Stimulated activated CD4-positive, alpha-beta T cell treated with anti-CD3 and anti-CD28 coated beads, Interleukin-4, amount 100 ng/mL, for 48 hours (primary cell): ENCODE measurements at places on chromosomes 2 and 18.

DNA sequence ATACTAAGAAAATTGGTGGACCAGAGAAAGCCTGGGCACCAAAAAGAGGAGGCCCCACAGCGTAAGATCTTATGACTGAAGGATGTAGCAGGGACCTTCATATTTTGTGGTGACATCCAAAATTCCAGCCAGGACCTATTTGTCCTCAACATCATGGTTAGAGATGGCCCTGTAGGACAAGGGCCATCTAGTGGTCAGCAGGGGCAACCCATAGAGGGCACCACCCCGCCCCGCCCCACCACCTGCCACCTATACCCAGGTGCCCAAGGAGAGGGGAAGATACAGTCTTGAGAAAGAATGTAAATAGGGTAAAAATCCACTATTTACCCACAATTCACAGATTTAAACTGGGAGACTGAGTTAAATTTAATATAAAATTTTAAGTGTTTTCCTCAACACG lies 59.6 kb upstream of the TMEM163 start:
- DNase-seq = no peak

DNA sequence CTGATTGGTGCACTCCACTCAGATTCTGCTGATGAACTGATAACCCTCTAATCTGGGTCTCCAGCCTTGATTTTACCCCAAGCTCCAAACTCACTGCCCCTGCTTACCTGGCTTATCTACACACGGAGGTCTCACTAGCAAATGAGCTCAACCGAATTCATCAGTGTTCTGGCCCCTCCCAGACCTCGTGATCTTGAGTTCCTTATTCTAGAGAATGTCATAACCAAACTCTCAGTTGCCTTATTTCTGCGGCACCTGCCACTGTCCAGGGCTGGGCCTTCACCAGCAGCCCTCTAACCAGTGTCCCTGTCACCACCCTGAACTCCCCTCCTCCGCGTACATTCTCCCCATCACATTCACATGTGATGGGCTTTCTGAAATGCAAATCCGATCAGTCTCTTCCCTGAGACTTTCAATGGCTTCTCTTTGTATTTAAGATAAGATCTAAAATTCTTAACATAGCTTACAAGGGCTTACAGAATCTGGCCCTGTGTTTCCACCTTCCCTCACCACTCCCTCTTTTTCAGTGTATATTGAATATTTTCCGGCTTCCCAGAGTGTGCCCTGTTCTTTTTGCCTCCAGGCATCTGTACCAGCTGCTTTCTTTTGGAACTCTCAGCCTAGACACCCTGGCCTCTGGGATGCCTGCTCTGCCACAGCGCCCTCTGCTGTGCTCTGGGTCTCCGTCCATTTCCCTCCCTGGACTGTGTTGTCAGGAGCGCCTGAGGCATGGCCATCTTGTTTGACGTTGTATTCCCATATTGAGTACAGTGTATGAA lies 31.1 kb downstream of the NAB1 start:
- peak; percentile 32 for DNase-seq

- DNase-seq = no peak
Observed at GRCh38 chr2:120313695-120314615, 32.0 kb upstream of the INHBB start.

DNA sequence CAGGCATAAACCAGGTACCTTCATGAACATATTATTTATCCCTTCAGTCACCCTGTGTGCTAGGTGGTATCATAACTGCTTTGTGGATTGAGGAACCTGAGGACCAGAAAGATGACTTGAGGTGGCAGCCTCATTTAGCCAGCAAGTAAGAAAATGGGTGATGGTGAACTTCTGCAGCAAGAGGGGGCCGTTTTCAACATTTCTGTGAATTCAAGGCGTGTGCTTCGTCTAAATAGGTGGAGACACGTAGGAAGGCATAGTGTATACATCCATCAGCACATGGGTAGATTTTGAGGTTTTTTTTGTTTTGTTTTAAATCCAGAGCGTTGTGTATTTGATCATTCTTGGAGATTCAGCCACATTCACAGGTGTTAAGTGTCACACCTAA lies 118.7 kb downstream of the SPTBN1 start:
- DNase-seq = no peak

- DNase-seq = no peak
Observed at GRCh38 chr2:210795506-210795905, 239.1 kb downstream of the CPS1 start.

DNA sequence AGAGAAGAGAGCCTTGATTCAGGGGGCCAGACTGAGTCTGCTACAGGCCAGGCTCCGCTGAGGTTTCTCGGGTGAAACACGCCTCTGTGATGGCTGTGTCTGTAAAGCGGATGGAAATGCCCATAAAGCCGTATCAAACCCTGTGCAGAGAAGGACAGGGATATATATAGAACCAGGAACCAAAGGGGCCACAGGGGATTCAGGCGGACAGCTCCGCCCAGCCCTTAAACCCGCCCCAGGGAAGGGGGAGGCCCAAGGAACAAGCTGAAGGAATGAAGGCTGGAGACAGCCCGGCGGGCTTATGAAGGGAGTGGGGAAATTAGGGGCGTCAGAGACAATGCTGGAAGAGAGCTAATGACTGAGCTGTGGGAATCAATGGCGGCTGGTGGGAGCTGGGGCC lies 42.1 kb downstream of the NHEJ1 start:
- DNase-seq = no peak

- DNase-seq = no peak
Observed at GRCh38 chr2:11788461-11789124, 42.2 kb downstream of the LPIN1 start.

DNA sequence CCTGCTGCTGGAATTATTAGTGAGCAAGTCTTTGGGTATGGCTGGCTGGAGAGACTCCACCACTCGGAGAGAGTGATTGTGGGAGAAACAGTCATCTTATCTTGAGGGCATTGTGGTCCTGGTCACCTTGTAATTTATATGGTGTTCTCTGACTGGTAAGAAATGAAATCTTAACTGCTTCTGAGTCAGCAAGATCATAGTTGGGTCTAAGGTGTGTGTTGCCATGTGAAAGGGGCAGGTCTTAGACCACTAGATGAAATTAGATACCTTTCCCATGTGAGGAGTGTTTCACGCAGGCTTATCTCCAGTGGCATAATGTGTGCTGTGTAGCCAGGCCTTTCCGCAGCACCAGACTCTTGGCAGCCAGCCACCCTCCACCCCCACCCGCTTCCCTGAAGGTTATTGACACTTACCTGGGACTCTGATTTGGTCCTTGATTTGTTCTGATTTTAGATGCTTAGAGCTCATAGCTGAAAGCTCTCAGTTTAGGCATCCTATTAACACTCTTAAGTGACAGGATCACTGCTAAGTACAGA lies 7.7 kb downstream of the MAPRE3 start:
- no peak for DNase-seq

DNA sequence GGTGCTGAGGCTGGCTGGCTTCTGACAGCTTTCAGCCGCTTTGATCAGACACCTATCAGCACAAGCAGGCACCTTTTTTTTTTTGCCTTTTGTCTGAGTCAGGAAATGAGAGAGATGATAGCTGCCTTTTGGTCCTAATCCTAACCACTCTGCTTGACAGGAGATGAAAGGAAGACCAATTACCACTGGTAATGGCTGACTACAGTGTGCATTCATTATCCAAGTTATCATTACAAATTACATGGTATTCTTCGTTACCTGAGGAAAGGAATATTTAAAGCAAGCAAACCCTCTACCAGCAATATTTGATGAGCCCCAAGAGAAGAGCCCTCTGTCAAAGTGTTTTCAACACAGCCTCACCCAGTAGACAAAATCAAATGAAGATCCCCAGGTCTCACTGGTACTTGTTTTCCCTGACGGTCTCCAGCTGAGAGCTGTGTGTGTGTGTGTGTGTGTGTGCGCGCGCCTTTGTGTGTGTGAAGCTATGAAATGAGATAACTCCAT lies 925.7 kb downstream of the DCDC2C start:
- no peak for DNase-seq

- no peak for DNase-seq
Observed at GRCh38 chr2:150889141-150889540, 372.5 kb downstream of the RBM43 start.

GRCh38 chr18:28820353-28820752 lies 643.4 kb upstream of the CDH2 start:
- no peak for DNase-seq

DNA sequence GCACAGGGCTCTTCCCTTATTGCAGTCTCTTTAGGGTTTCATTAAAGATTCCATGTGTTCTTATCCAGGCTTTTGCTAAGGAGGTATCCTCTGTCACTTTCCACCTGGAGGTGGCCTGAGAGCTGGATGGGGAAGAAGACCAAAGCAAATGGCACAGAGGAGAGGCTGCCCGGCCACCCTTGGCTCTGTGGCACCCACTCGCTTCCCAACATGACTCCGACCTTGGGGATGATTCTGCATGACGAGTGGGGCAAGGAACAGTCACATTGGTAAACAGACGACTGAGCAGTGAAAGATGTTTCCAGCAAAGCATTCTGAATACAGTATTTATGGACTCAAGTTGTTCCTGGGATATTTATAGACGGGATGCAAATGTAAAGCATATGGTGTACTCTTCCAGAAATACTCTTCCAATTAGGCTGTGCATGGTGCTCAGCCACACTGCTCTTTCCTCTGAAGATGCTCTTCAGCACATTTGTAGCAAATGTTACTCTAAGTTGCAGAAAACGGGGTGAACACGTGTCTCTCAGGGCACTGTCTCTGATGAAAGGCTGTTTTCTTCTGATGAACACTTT lies 377.1 kb upstream of the HS6ST1 start:
- no peak for DNase-seq

DNA sequence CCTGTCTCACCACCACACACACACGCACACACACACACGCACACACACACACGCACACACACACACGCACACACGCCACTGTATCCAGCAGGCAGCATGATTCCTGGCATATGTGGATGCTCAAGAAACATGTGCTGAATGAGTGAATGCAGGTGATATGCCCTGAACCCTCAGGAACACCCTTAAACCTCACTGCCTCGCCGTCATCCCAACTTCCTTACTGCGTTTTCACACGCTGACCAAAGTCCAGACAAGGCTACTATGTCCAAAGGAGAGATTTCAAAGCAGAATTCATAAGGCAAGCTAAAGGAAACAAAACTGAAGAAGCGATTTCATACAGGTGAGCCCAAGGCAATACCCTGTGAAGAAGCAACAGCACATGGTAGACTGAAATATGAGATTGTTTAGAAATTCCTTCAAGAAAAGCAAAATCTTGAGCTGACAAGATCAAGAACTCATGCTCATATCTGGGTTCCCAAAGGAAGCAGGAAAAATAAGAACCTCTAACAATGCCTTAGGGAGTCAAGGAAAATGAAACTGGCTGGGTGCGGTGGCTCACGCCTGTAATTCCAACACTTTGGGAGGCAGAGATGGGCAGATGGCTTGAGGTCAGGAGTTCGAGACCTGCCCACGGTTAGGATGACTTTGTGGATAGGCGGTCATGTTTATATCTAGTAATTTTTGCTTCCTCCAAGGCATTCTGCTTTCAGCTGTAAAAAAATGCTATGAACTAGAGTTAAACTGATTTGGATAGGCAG lies 69.1 kb downstream of the TNFRSF11A start:
- DNase-seq = no peak

GRCh38 chr18:44944461-44944860 lies 263.8 kb downstream of the SETBP1 start:
- DNase-seq = no peak

GRCh38 chr18:38076346-38077070 lies 510.9 kb upstream of the CELF4 start:
- DNase-seq = no peak

- DNase-seq = no peak
Observed at GRCh38 chr2:72548081-72548764, 277.6 kb downstream of the EXOC6B start.

DNA sequence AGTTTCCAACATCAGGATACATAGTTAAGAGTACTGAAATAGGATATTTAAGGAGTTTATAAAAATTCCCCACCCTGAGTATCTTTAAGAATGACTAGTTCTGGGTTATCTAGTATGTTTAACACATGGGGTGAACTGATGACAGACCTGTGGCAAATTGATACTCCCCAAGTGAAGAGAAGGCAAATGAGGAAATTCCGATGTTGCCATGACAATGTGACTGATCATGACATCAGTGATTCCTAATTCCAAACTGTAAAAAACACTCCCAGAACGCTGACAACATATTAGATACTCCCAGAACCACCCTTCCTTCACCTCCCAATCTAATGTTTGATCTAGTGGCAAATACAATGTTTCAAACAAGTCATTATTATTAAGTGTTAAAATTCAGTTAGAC lies 77.6 kb downstream of the RBMS1 start:
- DNase-seq = no peak

DNA sequence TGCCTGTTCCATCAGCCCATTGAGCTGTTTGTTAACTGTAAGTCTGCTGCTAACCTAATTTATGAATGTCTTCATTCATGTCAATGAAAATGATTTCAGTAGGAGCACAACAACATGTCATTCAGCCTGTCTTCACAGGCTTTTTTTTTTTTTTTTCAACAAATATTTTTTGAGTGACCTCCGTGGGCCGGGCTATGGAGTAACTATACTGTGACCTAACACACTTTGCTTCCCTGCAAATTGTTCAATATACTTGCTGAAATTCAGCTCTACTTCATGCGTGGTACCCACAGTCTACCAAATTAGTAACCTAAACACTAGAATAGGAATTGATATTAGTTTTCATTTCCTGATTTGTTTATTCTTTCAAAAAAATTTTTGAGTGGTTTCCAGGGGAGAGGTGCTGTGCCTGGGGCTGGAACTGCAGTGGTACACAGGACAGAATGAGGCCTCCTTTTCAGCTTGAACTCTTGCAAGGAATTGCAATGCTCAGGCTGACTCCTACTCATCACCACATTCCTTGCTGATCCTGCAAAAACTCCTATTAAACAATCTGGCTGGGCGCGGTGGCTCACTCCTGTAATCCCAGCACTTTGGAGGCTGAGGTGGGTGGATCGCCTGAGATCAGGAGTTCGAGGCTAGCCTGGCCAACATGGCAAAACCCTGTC lies 87.1 kb downstream of the CDH20 start:
- DNase-seq = no peak

- DNase-seq = no peak
Observed at GRCh38 chr2:241500431-241500975, 7.9 kb downstream of the STK25 start.

- no peak for DNase-seq
Observed at GRCh38 chr18:54433368-54433767, 75.7 kb downstream of the C18orf54 start.

DNA sequence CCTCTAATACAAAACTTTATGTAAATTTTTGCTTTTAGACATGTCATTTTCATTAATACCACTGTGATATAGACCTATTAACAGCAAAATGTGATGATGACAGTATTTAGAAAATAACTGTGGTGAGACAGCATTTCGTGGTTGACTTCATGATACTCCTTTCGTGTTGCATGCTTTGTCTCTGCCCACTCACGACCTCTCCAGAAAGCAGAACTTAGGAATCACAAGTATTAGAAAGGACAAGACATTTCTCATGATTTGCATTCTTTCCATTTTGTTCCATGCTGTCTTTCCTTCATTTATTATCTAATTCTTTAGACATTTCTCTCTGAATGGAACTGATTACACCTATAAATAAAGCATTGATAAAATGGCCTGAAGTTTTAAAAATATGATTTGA lies 85.2 kb upstream of the POU3F3 start:
- no peak for DNase-seq

DNA sequence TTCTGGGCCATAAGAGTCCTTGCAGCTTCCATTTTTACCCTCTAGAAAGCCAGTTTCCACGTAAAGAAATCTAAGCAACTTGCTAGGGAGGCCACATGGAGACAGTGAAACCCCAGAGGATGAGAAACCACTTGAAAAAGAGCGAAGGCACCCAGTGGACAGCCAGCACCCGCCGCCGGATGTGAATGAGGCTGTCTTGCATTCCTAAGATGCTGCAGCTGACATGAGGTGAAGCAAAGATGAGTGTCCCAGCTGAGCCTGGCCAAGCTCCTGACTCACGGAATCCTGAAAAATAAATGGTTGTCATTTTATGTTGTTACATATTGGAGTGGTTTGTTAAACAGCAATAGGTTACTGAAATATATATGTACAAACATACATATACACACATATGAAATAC lies 65.9 kb upstream of the STPG4 start:
- no peak for DNase-seq
